ENCODE measurements at places on chromosomes 6 and 20. TPM values are rescaled to one million over a fixed set of nuclear protein-coding genes. Genes with fewer than 3 reads are reported as not detected.

- no peak for DNase-seq
Observed at GRCh38 chr20:25470045-25470444, 62.6 kb downstream of the GINS1 start.

- no peak for DNase-seq
Observed at GRCh38 chr6:44211284-44211683, 5.4 kb upstream of the MYMX start.

DNA sequence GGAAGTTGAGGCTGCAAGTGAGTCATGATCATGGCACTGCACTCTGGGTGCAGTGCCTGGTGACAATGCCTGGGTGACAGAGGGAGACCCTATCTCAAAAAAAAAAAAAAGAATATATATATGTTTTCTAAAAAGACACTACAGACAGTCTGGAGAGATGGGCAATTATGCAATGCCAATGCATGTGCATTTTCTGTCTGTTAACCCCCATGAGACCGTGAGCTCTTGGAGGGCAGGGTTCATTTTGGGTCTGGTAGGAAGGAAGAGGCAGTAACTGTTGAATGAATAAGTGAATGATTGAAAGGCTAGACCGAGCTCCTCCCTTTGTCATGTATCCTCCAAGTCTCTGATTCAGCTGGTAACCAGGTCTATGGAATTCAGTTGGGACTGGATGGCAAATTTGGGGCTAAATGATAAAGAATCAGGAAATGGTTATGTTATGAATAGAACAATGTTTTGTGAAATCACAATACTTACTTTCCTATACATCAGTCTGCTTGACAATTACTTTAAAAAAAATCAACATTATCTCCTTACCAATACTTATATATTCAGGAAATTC lies 5.6 kb upstream of the BLCAP start:
- no peak for DNase-seq

- DNase-seq: no peak
Observed at GRCh38 chr6:107079429-107079828, 35.9 kb downstream of the BEND3 start.

DNA sequence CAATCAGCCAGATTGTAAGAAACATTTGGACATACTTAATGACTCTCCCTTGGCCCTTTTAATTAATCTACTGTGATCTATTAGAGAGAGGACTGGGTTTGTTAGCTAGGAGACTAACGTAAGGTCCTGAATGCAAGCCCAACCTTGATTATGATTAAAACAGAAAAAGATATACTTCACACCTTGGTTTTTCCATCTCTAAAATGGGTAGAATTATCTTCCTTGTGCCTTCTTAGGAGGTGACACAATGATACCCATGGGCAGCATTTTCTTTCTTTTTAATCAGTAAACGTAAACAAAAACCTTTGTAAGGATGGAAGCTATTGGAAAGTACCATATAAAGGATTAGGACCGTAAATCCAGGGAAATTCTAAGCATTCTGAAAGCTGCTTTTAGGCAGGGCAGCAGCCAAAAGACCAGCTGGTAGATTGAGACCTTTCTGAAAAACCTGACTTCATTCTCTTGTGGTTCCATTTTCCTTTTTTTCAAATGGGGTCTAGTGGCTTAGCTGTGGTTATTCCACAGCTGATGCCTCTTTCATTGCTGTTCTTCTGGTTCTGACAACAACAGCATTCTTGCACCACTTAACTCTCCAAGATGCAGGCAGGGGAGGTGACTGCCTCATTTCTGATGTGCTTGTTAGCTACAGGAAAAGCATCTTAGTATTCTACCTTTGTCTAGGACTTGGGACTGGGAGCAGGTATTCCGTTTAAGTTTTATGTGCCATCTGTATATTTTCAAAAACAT lies 27.4 kb downstream of the RREB1 start:
- no peak for DNase-seq

GRCh38 chr6:40340196-40340595 lies 247.0 kb downstream of the LRFN2 start:
- no peak for DNase-seq

The ZFP64 gene
- 12.8 TPM for total RNA-seq

The SIRPG gene
- 0.97 TPM for total RNA-seq

The KIF13A gene
- total RNA-seq: 55.2 TPM

The F13A1 gene
- 187 TPM for total RNA-seq

Measured in lower lobe of right lung (tissue), 2 donors.